ENCODE measurements at places on chromosomes 12 and 14. TPM values are rescaled to one million over a fixed set of nuclear protein-coding genes. Genes with fewer than 3 reads are reported as not detected.

DNA sequence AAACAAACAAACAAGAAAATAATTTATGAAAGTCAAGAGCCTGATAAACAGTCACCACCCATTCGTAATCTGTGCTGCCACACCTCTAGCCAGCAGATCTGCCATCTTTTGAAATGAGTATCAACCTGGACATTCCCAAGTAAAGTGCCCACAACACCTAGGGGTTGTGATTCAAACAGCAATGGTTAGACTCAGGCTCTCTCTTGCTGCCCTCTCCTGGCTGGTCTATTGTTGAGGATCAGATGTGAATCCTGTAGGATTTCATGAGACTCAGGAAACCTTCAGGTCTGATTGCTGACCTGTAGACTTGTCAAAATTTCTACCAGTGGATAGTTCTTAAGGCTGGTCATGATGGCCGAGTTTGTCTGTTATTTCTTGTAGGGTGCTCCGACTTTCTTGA lies 26.8 kb downstream of the DGLUCY start:
- H3K4me1 ChIP-seq = peaks cover 5% of the 10 kb centered on the region
- no peaks in the 10 kb centered on the region for H3K36me3 ChIP-seq
- H3K4me3 ChIP-seq = no peak overlapping the region
- no peak overlapping the region for H3K27ac ChIP-seq
- H3K27me3 ChIP-seq = no peaks in the 10 kb centered on the region

- DNase-seq = no peak
- no peaks in the 10 kb centered on the region for H3K4me1 ChIP-seq
- H3K4me3 ChIP-seq = no peak overlapping the region
- H3K27me3 ChIP-seq = peaks cover 33% of the 10 kb centered on the region
- H3K27ac ChIP-seq = no peak overlapping the region
Observed at GRCh38 chr12:122184517-122184916, 1.6 kb downstream of the LRRC43 start.

DNA sequence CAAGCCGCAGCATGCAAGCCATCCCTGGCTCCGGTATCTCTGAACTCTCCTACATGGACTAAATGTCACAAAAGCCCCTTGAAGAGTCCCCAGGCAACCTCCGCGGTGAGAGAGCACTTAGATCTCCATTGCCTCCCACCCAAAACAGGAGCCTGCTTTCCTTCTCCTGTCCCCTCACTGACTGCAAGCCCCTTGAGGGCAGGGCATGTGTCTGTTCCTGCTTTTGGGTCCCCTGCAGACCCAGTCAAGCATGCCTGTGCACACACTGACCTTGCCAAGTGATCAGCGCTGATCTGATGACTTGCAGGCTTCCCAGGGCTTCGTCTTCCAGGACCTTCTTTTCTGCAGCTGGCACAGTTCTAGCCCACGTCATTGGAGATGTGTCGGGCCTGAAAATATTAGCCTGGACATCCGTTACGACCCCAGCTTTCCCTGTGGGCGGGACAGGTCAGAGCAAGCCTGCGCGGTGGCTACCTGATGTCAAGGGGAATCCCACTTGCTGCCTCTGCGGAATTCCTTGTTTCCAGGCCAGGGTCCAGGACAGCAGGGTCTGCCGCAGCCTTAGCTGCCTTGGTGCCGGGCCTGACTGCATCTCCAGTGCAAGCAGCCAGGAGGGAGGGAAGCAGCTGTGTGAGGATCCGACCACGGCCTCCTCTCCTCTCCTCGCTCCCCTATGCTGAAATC lies 92.5 kb downstream of the FBXL14 start:
- no peaks in the 10 kb centered on the region for H3K4me1 ChIP-seq
- H3K27ac ChIP-seq = no peak overlapping the region
- no peaks in the 10 kb centered on the region for H3K27me3 ChIP-seq
- DNase-seq = no peak

DNA sequence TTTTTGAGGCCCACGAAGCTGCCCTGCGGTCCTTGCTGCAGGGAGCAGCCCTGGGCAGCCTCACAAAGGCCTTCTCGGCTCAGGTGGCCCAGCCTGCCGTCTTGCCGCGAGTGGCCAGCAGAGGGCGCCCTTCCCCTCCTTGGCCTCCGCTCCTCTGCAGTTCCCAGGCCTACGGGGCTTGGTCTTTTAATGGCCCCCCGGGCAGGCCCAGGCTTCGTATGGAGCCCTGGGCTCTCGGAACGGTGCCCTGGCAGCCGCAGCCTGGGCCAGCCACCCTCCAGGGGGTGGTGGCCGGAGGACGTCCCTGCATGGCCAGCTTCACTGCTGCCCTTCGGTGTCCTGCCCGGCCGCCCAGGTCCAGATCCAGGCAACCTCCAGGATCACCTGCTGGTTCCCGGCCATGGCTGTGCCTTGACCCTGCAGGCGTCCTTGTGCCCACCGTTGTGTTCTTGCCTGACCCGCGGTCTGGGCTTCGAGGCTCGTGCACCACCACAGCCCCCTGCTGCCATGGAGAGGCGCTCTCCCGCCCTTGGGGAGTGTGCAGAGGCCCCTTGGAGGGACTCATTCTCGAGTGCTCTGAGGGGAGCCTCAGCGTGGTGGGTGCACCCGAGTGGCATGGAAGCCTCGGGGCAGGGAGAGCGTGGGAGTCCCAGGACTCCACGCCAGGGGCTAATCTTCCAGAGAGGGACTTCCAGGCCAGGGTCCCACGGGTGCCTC lies 9.4 kb downstream of the ASPG start:
- peaks cover 3% of the 10 kb centered on the region for H3K4me1 ChIP-seq
- H3K27ac ChIP-seq = no peak overlapping the region
- DNase-seq = peak; percentile 82
- no peak overlapping the region for H3K4me3 ChIP-seq
- H3K36me3 ChIP-seq = no peaks in the 10 kb centered on the region

GRCh38 chr12:1531654-1532374 lies 62.6 kb downstream of the FBXL14 start:
- H3K4me3 ChIP-seq = peak overlapping the region; percentile 91
- H3K27me3 ChIP-seq = peaks cover 68% of the 10 kb centered on the region
- DNase-seq = no peak
- H3K4me1 ChIP-seq = peaks cover 45% of the 10 kb centered on the region

GRCh38 chr14:53951627-53952303 lies 4.9 kb downstream of the BMP4 start:
- H3K4me1 ChIP-seq = peaks cover 41% of the 10 kb centered on the region
- peaks cover 98% of the 10 kb centered on the region for H3K27me3 ChIP-seq
- no peak overlapping the region for H3K27ac ChIP-seq
- H3K36me3 ChIP-seq = no peaks in the 10 kb centered on the region
- H3K4me3 ChIP-seq = peak overlapping the region; percentile 63

DNA sequence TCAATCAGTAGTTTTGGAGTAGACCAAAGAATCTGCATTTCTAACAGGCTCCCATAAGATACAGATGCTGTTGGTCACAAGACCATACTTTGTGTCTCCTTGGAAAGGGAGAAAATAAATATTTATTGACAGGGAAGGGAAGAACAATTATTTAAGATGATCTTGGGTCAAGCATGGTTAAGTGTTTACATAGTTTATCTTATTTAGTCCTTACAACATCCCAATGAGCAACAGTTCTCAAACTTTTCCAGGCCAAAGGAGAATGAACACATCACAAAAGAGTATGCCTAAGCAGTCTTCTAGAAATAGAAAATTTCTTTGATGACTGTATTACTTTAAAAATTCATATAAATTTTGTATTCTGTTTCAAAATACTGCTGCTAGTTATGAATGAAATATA lies 8.8 kb downstream of the LPCAT3 start:
- no peak overlapping the region for H3K4me3 ChIP-seq
- DNase-seq = no peak
- no peak overlapping the region for H3K27ac ChIP-seq
- H3K27me3 ChIP-seq = no peaks in the 10 kb centered on the region
- H3K4me1 ChIP-seq = no peaks in the 10 kb centered on the region

- no peak for DNase-seq
- H3K36me3 ChIP-seq = no peaks in the 10 kb centered on the region
- H3K27me3 ChIP-seq = no peaks in the 10 kb centered on the region
- no peak overlapping the region for H3K4me3 ChIP-seq
- H3K27ac ChIP-seq = peak overlapping the region; percentile 17
- peaks cover 54% of the 10 kb centered on the region for H3K4me1 ChIP-seq
Observed at GRCh38 chr12:116247377-116247776, 30.1 kb downstream of the MED13L start.

GRCh38 chr12:89347325-89347829 lies 4.9 kb downstream of the DUSP6 start:
- no peaks in the 10 kb centered on the region for H3K36me3 ChIP-seq
- H3K4me1 ChIP-seq = peaks cover 73% of the 10 kb centered on the region
- peaks cover 51% of the 10 kb centered on the region for H3K27me3 ChIP-seq
- no peak overlapping the region for H3K27ac ChIP-seq

DNA sequence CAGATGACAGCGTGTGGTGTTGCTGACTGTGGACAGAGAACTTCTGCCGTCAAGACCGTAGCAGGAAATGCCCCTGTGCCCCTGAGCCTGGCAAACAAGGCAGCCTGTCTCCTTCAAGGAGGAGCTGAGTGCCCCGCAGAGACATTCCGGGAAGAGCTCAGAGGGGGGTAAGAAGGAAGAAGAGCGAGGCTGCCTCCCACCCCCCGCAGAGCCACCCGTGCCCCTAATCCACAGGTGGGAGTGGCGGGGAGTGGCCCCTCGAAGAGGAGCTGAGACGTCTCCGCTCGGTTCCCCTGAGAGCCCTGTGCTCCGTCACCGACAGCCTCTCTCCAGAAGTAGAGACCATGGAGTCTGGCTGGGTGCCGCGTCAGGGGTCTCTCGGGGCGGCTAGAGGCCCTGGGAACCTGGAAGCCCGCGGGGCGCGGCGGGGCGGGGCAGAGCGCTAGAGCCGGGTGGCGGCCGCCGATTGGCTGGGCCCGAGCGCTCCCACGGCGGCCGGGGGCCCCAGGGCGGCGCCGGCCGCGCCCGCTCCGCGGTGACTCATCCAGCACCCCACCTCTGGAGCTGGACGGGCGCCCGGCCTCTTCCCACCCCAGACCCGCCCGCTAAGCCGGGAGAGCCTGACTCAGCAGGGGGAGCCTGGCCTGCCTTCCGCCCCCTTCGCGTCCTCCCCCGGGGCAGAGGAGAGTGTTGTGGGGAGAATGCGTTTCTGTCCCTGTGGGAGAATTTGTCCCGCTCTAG lies 25.2 kb upstream of the KRT78 start:
- DNase-seq = peak; percentile 74
- H3K36me3 ChIP-seq = no peaks in the 10 kb centered on the region
- no peak overlapping the region for H3K27ac ChIP-seq
- H3K4me3 ChIP-seq = peak overlapping the region; percentile 46
- H3K4me1 ChIP-seq = peaks cover 12% of the 10 kb centered on the region
- H3K27me3 ChIP-seq = peaks cover 31% of the 10 kb centered on the region

GRCh38 chr14:44448951-44449358 lies 58.1 kb downstream of the FSCB start:
- H3K4me1 ChIP-seq = no peaks in the 10 kb centered on the region
- no peaks in the 10 kb centered on the region for H3K27me3 ChIP-seq
- no peak overlapping the region for H3K27ac ChIP-seq
- H3K4me3 ChIP-seq = no peak overlapping the region
- DNase-seq = no peak

GRCh38 chr12:63821781-63822251 lies 22.7 kb upstream of the SRGAP1 start:
- no peak overlapping the region for H3K4me3 ChIP-seq
- H3K4me1 ChIP-seq = no peaks in the 10 kb centered on the region
- H3K27ac ChIP-seq = no peak overlapping the region
- H3K36me3 ChIP-seq = no peaks in the 10 kb centered on the region

GRCh38 chr12:39006286-39006685 lies 100.9 kb upstream of the CPNE8 start:
- H3K4me3 ChIP-seq = no peak overlapping the region
- H3K36me3 ChIP-seq = no peaks in the 10 kb centered on the region
- no peak for DNase-seq
- no peak overlapping the region for H3K27ac ChIP-seq
- no peaks in the 10 kb centered on the region for H3K27me3 ChIP-seq

GRCh38 chr12:83349907-83350611 lies 663.4 kb downstream of the TMTC2 start:
- no peak for DNase-seq
- no peak overlapping the region for H3K4me3 ChIP-seq
- no peaks in the 10 kb centered on the region for H3K27me3 ChIP-seq
- no peaks in the 10 kb centered on the region for H3K36me3 ChIP-seq
- peaks cover 19% of the 10 kb centered on the region for H3K4me1 ChIP-seq
- H3K27ac ChIP-seq = no peak overlapping the region

DNA sequence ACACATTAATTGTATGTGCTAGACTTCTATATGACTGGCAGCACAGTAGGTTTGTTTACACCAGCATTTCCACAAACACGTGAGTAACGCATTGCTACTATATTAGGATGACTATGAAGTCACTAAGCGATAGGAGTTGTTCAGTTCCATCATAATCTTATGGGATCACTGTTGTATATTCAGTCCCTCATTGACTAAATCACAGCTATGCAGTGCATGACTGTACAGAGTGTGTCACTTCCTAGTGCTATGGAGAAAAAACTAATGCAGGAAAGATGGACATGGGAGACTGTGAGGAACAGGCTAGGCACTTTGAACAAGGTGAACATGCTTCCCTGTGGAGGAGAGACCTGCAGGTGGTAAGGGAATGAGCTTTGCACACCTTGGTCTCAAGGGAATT lies 259.8 kb downstream of the NUAK1 start:
- no peak overlapping the region for H3K27ac ChIP-seq
- H3K4me3 ChIP-seq = no peak overlapping the region
- DNase-seq = no peak
- H3K4me1 ChIP-seq = peaks cover 16% of the 10 kb centered on the region
- no peaks in the 10 kb centered on the region for H3K36me3 ChIP-seq

- H3K4me1 ChIP-seq = peaks cover 29% of the 10 kb centered on the region
- no peak overlapping the region for H3K4me3 ChIP-seq
- H3K27ac ChIP-seq = no peak overlapping the region
Observed at GRCh38 chr12:44020555-44020954, 184.7 kb downstream of the TMEM117 start.

- H3K27ac ChIP-seq = no peak overlapping the region
- no peak for DNase-seq
- no peak overlapping the region for H3K4me3 ChIP-seq
Observed at GRCh38 chr14:104998801-104999200, 13.2 kb downstream of the CLBA1 start.

GRCh38 chr14:74064426-74064825 lies 19.8 kb downstream of the ALDH6A1 start:
- H3K27ac ChIP-seq = no peak overlapping the region
- no peaks in the 10 kb centered on the region for H3K27me3 ChIP-seq
- no peaks in the 10 kb centered on the region for H3K4me1 ChIP-seq
- no peak for DNase-seq
- H3K4me3 ChIP-seq = no peak overlapping the region

Gene PTPRO
- 3.7 TPM for total RNA-seq

Gene CELA1
- total RNA-seq = not detected

Gene TOMM20L
- not detected for total RNA-seq

Gene LPAR5
- 0.04 TPM for total RNA-seq

Gene INTS13
- 70.8 TPM for total RNA-seq

Gene BCL7A
- 22.1 TPM for total RNA-seq

Gene CCDC59
- total RNA-seq = 75.2 TPM
